ENCODE measurements at places on chromosomes 5 and 9. TPM values are rescaled to one million over a fixed set of nuclear protein-coding genes. Genes with fewer than 3 reads are reported as not detected.

Gene GPX8
- 30.1 TPM for polyA plus RNA-seq

Gene PCDHGB3
- polyA plus RNA-seq = 0.53 TPM

Gene SPATA31D4
- not detected for polyA plus RNA-seq

Gene FOXD4L6
- 0.05 TPM for polyA plus RNA-seq

Data from SK-N-SH (cell line).